ENCODE measurements at places on chromosomes 12 and 14.

DNA sequence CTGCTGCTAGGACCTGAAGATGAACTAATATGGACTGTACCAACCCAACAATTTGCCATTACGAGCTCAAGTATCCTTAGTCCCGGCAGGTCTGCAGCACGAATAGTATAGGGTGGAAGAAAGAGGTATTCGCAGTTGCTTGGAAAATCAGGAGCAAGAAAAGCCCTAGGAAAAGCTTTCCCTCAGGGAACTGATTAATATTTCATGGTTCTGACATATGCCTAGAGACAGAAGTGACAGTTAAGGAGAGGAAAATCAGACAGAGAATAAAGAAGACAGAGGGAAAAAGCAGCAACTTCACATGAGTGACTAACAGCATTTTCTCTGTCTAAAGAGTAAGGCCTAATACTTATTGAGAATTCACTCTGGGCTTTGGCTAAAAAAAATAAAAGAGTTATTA is 602.9 kb upstream of the ATP2B1 start:
- no peak for DNase-seq

DNA sequence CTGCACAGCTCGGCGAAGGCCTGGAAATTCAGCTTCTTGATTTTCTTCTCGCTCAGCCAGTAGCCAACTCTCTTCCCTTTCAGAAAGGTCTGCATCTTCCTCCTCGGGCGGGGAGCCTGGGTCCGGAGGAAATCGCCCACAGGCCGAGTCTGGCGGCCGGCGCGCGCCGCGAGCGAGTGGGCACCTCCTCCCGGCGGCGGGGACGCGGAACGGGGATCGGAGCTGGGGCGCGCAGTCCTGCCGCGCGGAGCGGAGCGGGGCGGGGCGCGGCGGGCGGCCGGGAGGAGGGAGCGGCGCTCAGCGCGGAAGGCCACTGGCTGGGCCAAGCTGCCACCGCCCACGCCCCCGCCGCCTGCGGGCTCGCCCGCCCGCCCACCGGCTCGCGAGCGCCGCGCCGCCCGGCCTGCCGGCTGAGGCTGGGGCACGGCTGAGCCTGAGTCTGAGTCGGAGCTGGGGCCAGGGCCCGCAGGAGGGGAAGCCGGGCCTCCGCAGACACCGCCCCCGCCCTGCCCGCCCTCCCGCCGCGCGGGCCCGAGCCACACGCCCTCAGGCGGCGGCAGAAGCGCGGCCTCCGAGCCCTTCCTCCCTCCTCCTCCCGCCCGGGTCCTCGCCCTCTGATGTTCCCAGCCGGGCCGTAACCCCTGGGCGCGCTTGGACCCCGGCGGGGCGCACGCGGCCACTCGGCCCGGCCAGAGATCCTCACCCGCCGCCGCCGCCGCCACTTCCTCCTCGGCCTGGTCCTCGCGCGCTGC is 480 bp downstream of the ITPK1 start:
- DNase-seq = peak; percentile 89

- no peak for DNase-seq
These were observed 267.3 kb upstream of the PDE3A start for GRCh38 chr12:20101046-20101445.

DNA sequence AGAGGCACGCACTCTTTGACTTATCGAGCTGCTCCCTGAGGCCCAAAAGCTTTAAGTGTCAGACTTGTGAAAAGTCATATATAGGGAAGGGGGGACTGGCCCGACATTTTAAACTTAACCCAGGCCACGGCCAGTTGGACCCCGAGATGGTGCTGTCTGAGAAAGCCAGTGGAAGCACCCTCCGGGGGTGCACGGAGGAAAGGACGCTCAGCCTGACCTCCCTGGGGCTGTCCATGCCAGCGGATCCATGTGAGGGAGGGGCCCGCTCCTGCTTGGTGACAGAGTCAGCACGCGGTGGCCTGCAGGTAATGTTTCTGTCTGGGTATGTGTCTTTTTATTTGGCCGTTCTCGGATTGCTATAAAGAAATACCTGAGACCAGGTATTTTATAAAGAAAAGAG is 7.0 kb downstream of the ZNF839 start:
- no peak for DNase-seq

DNA sequence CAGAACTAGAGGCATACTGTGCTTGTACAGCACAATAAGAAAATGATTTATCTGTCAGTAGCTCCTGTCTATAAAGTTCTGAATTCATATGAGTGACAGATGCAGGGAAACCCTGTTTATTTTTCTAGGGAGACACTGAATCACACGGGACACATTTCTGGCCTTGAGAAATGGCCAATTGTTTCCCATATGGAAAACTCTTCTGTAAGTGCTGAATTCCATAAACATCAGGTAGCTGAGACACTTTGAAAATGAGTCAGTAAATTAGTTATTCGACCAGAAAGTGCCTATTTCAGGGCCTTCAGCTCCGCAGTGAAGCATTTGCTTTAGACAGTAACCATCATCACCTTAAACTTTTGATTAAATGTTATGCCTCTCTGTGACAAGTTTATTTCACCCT is 184.4 kb downstream of the TMEM132D start:
- no peak for DNase-seq

GRCh38 chr14:85027681-85028370 is 502.1 kb upstream of the FLRT2 start:
- DNase-seq = no peak

DNA sequence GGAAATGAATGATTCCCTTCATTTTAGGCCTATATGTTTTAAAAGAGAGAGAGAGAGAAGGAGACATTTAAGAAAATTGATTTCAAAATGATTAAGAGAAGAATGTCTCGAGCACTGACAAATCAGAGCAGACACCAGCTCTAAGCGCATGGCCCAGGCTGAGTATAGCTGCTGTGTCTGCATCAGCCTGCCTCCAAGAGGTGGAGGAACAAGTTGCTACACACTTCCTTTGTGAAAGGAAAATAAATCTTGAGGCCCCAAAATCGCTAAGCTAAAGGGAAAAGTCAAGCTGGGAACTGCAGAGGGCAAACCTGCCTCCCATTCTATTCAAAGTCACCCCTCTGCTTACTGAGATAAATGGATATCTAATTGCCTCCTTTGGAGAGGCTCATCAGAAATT is 728.7 kb upstream of the TMEM132C start:
- no peak for DNase-seq

GRCh38 chr12:107845980-107846659 is 71.6 kb downstream of the ASCL4 start:
- no peak for DNase-seq

- peak; percentile 41 for DNase-seq
These were observed 718 bp downstream of the PACS2 start for GRCh38 chr14:105315211-105315721.

DNA sequence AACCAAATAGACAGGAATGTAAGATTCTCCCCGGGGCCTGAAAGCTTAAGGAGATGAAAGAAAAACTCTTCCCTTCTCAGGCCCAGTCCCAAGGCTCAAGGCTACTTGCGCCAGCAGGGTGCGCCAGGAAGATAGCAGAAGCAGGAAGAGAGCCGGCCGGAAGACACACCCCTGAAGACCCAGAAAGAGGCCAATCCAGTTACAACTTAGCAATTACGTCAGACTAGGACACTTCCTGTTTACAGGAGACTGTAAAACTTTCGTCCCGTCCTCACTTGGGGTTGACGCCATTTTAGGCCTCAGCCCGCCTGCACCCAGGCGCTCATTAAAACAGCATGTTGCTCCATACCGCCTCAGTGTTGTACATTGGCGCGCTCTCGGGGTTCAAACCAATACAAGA is 9.4 kb downstream of the COX16 start:
- DNase-seq = peak; percentile 8

- no peak for DNase-seq
These were observed 111.2 kb upstream of the FLRT2 start for GRCh38 chr14:85418721-85419120.

GRCh38 chr12:62885242-62885641 is 49.7 kb downstream of the PPM1H start:
- DNase-seq = no peak

GRCh38 chr12:58046271-58046670 is 104.9 kb downstream of the ATP23 start:
- DNase-seq = no peak

- DNase-seq = no peak
These were observed 7.9 kb downstream of the MAPK1IP1L start for GRCh38 chr14:55059333-55059732.

GRCh38 chr12:93766796-93767523 is 89.8 kb downstream of the CRADD start:
- DNase-seq = peak; percentile 43

All from erythroblast (primary cell).